ENCODE measurements at places on chromosomes 2 and 18.

GRCh38 chr2:120855855-120856405 lies 120.3 kb downstream of the GLI2 start:
- no peak for DNase-seq

DNA sequence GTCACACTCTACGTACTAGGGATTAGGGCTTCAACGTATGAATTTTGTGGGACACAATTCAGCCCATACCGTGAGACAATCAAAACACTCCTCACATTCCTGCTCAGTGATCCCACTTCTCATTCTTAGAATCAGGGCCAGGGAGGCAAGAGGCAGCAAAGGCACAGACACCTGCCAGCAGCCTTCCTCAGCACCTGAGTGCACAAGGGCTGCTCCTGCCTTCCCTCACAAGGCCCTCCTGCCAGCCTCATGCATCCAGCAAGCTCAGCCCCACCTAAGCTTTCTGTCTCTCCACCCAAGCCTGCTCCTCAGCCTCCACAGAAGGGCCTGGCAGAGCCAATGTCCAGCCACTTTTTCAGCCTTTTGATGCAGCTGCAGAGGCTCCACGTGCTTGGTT lies 141.6 kb downstream of the SP3 start:
- no peak for DNase-seq

DNA sequence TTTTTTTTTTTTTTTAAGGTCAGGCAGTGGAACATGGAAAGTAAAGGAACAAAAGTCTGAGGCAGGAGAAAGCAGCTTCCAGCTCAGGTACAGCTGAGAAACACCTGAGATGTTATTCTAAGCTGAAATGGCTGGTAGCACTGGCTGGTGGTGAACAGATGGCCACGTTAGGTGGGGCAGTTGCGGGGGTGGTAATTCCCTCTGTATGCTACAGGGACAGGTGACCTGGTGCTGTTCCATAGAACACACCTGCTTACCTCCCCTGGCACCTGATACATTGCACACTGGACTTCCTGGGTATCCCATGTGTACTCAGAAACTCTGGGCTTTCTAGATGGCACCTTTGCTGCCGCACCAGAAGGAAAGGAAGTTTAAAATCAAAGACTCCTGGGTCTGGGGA lies 333.3 kb downstream of the SLC8A1 start:
- no peak for DNase-seq

DNA sequence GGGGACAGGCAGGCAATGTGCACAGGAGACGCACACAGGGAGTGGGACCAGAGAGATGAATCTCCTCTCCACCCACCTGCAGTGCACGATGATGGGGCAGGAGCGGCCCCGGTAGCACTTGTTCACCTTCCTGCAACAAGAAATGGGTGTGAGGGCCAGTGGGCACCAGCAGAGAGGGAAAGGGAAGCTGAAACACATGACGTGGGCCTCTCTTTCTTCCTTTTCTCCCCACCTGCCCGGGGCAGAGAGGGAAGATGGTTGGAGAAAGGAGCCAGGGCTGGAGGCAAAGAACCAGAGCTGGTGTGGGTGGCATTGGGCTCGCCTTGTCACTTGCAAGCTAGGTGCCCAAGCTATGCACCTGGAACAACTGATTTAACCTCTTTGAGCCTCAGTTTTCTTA lies 12.2 kb downstream of the DNAJB2 start:
- DNase-seq = no peak

DNA sequence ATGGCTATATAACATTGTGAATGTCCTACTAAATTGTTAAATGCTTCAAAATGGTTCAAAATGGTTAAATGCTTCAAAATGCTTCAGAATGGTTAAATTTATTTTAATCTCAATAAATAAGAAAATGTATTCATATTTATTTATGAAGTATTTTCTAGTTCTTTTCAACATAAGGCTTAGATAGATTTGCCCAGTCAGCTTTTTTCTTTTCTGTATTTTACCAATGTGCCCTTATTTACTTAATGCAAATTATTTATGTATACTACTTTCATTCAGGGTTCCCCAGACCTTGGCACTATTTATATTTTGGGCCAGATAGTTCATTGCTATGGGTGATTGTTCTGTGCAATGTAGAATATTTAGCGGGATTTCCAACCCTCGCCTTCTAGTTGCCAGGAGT lies 546.7 kb downstream of the RIT2 start:
- no peak for DNase-seq

- DNase-seq = no peak
Observed at GRCh38 chr18:47724186-47724975, 206.1 kb downstream of the SMAD2 start.

DNA sequence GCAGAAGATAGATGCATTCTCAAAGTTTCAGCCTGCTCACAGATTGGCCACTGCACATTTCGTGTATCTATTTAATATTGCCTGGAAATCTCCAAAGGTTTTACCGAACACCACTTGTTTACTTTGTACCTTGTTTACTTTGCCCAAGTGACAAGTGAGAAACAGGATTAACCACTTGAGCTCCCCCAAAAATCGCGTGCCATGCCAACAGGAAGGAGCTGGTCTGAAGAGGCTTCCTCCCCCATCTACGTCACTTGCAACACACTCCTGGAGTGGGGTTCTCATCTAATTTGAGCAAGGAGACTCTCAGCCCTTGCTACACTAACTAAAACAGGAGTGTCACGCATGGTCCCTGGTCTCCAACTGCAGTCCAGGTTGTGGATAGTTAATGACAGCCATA lies 212.5 kb upstream of the TMEM200C start:
- DNase-seq = peak; percentile 60

DNA sequence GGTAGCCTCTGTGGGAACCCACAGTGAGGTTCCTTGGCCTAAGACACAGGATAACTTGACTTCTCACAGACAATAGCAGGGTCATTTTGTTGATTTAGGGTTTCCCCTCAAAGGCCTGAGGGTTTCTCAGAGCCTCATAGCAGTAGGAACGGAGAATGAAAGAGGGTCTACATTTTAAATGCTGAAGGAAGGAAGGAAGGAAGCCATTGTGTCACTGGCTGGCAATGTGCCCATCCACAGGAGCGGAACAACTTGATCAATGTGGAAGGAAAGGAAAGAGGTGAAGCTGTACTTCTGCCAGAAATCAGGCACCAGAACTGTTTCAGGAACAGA lies 5.1 kb downstream of the IL1B start:
- DNase-seq = no peak

DNA sequence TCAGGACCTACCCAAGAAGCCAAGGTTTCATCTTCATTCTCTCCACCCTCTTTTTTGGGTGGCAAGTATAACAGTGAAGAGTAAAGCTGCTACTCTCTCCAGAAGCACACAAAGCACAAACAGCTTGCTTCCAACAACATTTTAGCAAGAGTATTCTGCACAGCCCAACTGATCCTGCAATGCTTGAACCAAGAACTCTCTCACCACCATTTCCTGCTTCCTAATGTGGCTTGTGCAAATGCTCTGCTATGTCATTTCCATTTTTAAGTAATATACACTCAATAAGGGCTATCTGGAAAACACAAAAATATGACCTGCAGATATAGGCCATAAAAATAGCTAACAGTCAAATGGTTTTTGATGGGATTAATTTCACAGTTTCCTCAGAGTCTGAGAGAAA lies 24.1 kb upstream of the IHH start:
- DNase-seq = no peak

DNA sequence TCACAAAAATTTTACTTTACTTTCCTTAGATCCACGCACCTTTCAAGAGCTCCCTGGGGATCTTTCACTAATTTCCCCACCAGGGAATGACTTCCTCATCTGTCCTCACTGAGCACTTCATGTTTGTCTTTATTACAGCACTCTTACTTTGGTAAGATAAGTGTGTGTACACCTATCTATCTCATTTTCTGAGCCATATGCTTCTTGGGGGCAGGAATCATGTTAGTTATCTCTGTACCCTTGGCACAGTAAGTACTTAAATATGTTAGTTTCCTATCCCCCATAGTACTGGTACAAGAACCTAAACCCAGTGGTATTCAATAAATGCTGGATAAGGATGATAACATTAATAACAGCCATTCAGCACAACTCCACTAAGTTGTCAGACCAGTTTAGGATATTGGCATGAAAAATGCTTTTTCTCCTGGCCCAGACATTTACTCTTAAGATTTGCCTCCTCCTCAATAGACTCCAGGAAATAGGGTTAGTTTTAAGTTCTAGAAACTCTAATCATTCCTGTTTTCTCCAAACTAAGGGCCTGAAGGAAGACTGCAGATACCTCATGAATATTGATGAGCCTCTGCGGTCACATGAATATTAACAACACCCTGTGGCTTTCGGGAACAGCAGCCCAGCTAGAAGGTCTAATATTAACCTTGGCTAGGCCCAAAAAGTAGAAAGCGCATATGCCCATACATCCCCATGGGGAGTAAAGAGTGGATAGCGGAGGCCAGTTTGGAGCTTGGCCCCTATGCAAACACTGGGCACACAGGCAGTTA lies 38.2 kb downstream of the NHEJ1 start:
- DNase-seq = no peak

- peak; percentile 36 for DNase-seq
Observed at GRCh38 chr2:32772638-32773447, 145.0 kb downstream of the TTC27 start.

DNA sequence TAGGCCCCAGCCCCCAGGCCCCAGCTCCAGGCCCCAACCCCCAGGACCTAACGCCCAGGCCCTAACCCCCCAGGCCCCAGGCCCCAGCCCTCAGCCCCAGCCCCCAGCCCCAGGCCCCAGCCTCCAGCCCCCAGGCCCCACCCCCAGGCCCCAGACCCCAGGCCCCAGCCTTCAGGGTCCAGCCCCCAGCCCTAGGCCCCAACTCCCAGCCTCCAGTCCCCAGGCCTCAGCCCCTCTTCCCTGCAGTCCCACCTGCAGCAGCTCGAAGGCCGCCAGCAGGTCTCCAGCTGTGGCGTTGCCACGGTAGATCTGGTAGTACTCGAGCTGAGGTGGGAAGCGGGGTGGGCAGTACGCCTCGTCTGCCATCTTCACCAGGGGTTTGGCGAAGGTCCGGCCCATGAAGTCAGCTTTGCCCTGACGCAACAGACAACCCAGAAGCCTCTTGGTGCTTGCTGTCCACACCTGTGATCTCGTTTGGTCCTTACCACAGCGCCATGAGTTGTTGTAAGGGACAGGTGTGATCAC lies 3.6 kb downstream of the OTOF start:
- no peak for DNase-seq

GRCh38 chr18:78973357-78974083 lies 6.1 kb upstream of the SALL3 start:
- no peak for DNase-seq

DNA sequence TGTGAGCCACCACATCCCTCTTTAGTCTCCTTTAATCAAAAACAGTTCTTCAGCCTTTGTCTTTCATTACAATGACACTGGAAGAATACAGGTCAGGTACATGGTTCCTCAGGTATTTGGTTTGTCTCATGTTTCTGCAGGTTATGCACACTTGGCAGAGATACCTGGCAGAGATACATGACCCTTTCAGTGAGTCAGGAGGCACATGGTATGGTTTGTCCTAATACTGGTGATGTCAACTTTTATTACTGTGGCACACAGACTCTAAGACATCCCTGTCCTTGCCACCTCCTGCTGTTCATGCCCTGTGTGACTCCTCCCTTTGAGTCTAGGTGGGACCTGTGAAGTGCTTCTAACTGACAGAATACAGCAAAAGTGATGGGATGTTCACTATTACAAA lies 58.4 kb downstream of the SPIRE1 start:
- DNase-seq = no peak

- DNase-seq = no peak
Observed at GRCh38 chr18:45430041-45430440, 185.2 kb upstream of the SLC14A2 start.

GRCh38 chr2:33680644-33681363 lies 81.7 kb upstream of the FAM98A start:
- DNase-seq = no peak

DNA sequence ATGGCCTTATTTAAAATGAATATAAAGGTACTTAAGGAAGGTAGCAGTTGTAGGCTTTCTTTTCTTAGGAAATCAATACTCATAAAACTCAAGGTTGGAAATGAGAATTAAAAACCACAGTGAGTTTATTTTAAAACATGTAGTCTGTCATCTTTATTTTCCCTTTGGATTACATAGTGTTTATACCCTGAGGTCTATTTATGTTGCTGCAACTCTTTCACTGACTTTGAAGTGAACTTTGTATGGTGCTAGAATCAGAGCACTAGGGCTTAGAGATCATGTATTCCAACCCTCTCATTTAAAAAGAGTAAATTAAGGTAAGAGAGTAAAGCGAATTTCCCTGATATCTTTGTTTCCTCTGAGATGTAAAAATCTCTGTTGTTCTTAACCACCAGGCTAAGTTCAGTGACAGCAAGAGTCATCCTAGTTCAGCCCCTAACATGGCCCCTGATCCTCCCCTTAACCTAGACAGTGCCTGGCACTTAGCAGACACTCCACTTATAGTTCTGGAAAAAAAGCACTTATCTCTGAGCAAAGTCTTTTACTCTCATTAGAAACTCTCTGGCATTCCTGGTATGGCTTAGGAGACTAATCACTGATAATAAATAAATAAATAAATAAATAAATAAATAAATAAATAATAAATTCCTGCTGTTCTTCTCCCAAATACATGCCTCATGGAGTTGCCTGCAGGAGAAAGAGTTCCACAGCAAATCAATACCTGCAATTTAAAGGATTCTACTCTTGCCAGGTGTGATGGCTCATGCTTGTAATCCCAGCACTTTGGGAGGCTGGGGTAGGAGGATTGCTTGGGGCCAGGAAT lies 33.0 kb upstream of the PPP1R1C start:
- no peak for DNase-seq

DNA sequence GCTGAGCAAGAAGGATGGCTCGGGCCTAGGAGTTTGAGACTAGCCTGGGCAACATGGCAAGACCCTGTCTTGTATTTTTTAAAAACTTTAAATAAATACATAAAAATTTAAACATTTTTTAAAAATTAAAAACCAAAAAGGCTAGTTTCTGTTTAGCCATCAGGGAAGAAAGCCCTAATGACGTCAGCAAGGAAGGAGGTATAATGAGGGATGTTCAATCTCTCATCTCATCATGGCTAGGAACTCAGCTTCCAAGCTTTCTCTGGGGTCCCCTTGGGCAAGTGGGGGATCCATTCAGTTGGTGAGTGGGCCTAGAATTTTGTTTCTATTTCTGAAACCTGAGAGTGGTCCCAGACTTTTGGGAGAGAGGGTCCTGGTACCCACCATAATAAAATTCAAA lies 35.1 kb upstream of the SLC25A52 start:
- no peak for DNase-seq

- no peak for DNase-seq
Observed at GRCh38 chr2:94994063-94994913, 31.2 kb upstream of the MAL start.

- no peak for DNase-seq
Observed at GRCh38 chr2:37774976-37775907, 103.8 kb upstream of the CDC42EP3 start.

GRCh38 chr2:211161236-211161635 lies 604.8 kb downstream of the CPS1 start:
- no peak for DNase-seq

GRCh38 chr2:139864821-139865302 lies 1084.7 kb upstream of the NXPH2 start:
- no peak for DNase-seq

- DNase-seq = no peak
Observed at GRCh38 chr2:99836690-99837605, 305.4 kb downstream of the AFF3 start.

GRCh38 chr2:8119782-8120505 lies 561.9 kb upstream of the ID2 start:
- DNase-seq = no peak
